ENCODE measurements at places on chromosomes 11 and 22. TPM values are rescaled to one million over a fixed set of nuclear protein-coding genes. Genes with fewer than 3 reads are reported as not detected.
A peak's percentile ranks its signal among the peaks of the same experiment; 100 is the strongest.

DNA sequence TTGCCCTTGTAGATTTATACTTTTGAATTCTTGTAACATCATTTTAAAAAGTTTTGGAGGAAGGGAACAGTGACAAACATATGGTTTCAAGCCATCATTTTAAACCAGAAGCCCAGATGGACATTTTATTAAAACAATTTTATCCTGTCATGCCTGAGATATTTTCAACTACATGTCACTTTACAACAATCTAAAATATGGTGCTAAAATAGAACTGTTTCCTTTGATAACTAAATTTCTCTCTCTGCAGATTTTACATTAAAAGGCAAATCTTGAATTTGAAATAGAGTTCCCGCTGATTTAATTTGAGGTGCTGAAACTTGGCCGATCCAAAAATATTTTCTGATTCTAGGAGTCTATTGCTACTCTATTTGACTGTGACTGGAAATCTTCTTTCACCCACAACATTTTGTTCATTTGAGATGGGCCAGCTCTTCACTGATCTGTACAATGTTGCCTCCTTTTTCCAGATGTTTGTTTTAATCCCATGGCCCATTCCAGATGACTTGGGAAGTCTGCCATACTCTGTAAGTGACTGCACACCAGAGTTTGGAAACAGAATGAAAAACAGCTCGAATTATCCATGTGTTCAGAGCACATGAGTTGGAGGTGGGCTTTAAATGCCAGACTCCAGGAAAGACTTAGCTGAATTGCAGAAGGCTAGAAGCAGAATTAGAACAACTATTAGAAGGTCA lies 402.5 kb downstream of the TMEM135 start:
- no peak for DNase-seq

DNA sequence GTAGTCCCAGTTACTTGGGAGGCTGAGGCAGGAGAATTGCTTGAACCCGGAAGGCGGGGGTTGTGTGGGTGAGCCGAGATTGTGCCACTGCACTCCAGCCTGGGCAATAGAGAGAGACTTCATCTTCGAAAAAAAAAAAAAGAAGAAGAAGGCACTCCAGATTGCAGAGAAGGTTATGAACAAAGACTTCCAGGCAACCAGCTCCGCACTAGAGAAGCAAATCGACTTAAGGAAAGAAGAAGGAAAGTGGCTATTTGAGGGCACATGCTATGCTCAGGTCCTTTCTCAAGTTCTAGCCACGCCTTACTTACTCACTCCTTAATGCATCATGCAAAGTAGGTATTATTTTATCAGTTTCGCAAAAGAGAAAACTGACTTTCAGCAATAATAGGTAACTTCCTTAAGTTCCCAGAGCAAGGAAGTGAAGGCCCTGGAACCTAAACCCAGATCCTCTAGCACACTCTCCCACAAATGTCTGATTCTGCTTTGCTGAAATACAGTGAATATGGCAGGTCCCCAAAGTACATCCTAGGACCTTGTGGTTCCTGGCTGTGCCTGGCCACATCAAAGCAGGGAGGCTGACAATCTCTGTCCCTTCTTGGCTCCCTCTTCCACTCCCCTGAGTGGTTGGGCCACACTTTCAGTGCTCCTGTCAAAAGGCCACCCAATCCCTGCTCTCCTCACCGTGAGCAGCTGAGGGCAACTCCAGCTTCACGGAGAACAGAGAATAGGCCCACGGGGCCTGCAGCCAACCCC lies 14.2 kb downstream of the CD3E start:
- no peak for DNase-seq

DNA sequence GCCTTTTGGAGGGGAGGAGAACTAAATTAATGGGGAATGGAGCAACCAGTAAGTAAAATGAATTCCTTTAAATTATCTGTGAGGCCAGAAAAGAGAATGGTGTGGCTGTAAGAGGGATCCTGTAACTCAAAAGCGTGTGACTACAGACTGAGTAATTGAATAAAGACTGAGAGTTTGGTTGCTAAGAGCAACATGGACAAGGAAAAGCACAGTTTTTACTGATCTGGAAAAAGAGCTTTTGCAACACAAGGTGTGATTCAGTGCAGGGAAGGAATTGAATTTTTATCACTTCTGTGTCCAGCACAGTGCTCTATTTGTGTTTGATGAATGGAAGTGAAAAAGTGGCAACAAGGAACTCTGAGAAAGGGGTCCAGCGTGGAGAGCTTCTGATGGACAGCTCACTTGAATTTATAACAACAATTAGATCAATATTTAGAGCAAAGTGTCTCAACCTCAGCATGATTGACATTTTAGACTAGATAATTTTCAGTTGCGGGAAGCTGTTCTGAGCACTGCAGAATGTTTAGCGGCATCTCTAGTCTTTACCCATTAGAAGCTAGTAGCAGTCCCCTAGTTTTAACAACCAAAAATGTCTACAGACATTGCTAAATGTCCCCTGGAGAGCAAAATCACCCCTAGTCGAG lies 202.8 kb upstream of the BDNF start:
- DNase-seq: no peak

- DNase-seq: no peak
Measured at GRCh38 chr11:113105592-113105991, 144.4 kb downstream of the NCAM1 start.

GRCh38 chr11:70668204-70669202 lies 270.2 kb downstream of the CTTN start:
- DNase-seq: no peak

- DNase-seq: no peak
Measured at GRCh38 chr11:62682518-62682917, 3.6 kb upstream of the UBXN1 start.

GRCh38 chr11:118646393-118646792 lies 33.1 kb downstream of the TREH start:
- DNase-seq: no peak

DNA sequence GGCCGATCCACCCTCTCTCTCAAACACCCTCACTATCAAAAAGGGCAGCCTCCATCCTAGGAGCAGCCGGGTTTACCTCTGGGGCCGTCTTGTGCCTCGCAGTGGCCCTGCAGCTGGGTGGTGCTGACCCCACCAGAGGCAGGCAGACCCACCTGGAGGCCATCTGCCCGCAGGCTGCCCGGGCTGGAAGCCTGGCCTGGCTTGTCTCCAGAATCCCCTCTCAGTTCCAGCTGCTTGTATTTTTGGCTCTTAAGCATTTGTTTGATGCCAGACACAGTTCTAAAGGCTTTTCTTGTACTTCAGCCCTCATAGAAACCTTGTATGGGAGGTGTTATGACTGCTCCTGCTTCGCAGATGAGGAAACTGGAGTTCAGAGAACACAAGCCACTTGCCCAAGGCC lies 4.2 kb upstream of the NFAM1 start:
- no peak for DNase-seq

GRCh38 chr11:10895285-10895684 lies 37.4 kb upstream of the ZBED5 start:
- DNase-seq: no peak

- no peak for DNase-seq
Measured at GRCh38 chr22:19143967-19144400, 467 bp downstream of the ESS2 start.

- DNase-seq: peak; percentile 60
Measured at GRCh38 chr11:12893787-12894672, 115.1 kb upstream of the RASSF10 start.

DNA sequence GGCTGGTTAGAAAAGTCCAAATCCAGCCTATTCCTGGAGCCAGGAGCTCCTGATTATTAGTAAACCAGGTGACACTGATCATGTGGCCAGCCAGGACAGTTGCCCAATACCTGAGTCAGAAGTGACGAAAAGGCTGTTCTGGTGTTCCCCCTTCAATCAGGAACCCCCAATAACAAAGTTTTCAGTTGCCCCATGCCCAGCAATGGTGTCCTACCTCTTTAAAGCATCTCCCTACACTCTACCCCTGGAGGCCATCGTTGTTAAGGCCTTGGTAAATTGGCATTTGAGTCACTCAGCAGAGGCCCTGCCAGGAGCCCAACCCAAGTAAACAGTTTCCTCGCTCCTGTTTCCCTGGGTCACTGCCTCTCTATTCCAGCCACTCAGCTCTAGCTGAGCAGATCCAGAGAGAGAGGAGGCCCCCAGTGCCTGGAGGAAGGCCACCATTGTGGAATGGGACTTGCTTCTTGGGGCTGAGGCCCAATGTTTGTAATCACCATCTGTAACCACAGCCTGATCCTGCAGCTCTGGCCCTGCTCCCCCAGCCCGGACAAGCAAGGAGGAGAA lies 25.0 kb downstream of the ARHGAP1 start:
- DNase-seq: peak; percentile 53

DNA sequence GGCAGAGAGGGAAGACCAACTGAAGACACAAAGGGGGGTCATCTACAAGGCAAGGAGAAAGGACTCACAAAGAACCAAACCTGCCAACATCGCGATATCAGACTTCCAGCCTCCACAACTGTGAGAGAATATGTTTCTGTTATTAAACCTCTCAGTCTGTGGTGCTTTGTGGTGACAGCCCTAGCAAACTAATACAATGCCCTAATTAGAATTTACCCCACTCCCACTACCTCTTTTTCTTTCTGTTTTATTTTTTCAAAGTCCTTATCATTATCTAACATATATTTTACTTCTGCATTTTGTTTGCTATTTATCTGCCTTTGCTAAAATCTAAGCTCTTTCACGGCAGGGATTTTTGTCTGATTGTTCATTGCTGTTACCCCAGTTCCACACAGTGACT lies 2.5 kb upstream of the OR52D1 start:
- DNase-seq: no peak

GRCh38 chr11:36150986-36151385 lies 138.2 kb downstream of the COMMD9 start:
- no peak for DNase-seq

- no peak for DNase-seq
Measured at GRCh38 chr11:121626507-121626875, 173.7 kb upstream of the SORL1-AS1 start.

- no peak for DNase-seq
Measured at GRCh38 chr11:112753706-112754105, 207.5 kb upstream of the NCAM1 start.

DNA sequence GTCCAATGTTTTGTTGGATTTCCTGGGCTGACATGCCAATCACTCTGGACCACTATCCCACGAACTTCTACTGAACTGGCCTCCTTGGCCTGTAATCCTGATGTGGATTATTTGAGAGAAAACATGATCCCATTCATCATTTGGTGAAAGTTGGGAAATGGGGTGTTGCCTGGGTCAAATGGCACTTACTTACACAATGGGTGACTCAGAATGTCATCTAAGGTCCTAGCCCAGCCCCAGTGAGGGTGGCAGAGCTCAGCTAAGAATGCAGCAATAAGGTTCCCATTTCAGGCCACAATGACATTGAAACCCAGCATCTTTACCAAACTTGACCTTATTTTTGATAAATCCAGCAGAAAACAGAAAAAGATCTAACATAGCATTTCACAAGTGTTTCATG lies 8.0 kb upstream of the DSCAML1 start:
- no peak for DNase-seq

GRCh38 chr11:71356904-71357303 lies 91.3 kb downstream of the DHCR7 start:
- DNase-seq: no peak

- DNase-seq: peak; percentile 9
Measured at GRCh38 chr22:26995235-26995634, 337.8 kb downstream of the MIAT start.

DNA sequence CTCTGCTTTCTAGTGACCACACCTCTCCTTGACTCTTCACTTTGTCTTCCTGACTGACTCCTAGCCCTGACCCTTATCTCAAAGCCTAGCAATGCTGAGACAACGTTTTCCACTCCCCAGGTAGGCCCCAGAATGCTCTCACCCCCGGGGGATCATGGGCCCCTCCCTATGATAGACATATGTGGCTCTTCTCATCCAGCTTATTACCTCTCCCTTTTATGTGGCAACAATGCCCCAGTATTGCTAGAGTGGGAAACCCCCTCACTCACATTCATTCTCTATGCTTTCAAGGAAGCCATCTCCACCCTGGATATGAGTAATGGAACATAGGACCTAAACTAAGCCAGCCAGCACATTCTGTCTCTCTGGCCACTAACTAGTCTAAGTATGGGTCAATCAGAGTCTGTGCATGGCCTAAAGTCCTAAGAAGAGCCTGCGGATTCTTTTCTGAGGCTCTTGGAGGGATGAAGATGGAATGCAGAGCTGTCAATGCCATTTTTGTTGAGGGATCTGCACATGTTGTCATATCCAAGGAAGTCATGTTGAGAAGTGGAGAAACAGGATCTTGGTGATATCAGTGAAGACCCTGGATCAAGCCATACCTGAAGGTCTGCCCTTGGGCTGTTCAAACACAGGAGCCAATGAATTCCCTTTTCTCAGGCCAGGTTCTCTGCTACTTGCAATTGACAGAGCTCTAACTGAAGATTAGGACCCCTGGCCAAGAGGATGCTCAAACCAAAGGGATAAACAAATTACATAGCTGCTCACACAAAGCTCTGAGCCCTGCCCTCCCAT lies 79.8 kb upstream of the GRK3 start:
- DNase-seq: no peak

- no peak for DNase-seq
Measured at GRCh38 chr11:22477312-22477711, 139.1 kb downstream of the SLC17A6 start.

DNA sequence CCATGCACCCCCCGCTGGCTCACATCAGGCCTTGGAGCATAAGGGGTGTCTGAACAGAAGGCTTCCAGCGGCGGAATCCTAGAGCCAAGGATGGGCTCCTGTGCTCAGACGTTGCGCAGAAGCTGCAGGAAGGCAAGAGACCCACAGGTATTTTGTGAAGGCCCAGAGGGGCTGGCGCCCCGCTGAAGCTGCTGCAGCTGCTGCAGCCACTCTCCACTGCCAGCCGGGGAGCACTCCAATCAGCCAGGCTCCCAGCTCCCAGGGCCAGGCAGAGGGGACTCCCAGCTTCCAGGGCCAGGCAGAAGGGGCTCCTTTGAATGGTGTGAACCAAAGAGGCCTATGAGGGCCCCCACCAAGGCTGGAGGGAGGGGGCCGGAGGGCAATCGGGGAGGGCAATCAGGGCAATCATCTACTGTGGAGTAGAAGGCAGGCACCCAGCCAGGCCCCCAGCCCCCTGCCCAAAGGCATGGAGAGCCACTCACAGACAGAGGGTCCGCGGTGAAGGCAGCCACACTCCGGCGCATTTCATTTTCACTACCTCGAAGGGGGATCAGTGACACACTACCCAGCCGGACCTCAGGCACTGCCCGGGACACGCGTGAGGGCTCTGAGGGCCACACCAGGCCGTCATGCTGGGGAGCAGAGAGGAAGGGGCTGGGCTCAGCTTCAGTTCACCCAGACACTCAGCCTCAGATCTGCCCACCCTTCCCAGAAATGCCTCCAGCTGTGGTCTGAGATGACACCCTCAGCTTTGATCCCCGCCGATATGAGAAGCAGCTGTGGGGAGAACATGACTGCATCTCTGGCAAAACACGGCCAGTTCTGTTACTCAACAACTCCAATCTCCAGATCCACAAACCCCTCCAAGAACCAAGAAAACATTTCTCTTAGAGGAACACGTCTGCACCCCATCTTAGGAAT lies 11.6 kb upstream of the PDE2A start:
- peak; percentile 42 for DNase-seq

The NCR3LG1 gene
- 0.07 TPM for polyA plus RNA-seq

The INS gene
- not detected for polyA plus RNA-seq

The CD6 gene
- 0.07 TPM for polyA plus RNA-seq

The GGTLC3 gene
- polyA plus RNA-seq: not detected

The ZNF214 gene
- 0.22 TPM for polyA plus RNA-seq

The PHETA2 gene
- polyA plus RNA-seq: 5.1 TPM

The VWCE gene
- 0.42 TPM for polyA plus RNA-seq

The FAM83F gene
- polyA plus RNA-seq: 1.1 TPM

The ZNF280A gene
- polyA plus RNA-seq: not detected

The BTBD18 gene
- polyA plus RNA-seq: not detected

Measured in heart right ventricle (tissue), 16 donors.